ENCODE measurements at places on chromosomes 1 and 21.

GRCh38 chr1:114979278-114979891 is 50.2 kb upstream of the TSHB start:
- no peak for DNase-seq

DNA sequence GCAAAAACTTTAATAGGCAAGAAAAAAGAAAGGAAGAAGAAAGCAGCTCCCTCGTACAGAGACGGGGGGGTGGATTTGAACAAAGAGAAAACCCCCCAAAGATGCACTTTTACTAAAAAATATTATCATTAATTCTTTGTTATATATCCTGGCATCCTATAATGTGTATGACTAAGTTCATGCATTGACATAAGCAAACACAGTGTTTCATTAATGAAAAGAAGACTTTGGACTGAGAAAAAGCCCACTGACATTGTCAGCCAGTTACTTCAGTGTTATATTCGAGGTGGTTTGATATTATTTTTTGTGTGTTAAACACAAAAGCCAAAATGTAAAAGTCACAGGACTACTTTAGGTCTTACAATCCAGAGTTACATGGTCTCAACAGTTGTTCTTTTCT is 110.1 kb upstream of the DPYD start:
- no peak for DNase-seq

DNA sequence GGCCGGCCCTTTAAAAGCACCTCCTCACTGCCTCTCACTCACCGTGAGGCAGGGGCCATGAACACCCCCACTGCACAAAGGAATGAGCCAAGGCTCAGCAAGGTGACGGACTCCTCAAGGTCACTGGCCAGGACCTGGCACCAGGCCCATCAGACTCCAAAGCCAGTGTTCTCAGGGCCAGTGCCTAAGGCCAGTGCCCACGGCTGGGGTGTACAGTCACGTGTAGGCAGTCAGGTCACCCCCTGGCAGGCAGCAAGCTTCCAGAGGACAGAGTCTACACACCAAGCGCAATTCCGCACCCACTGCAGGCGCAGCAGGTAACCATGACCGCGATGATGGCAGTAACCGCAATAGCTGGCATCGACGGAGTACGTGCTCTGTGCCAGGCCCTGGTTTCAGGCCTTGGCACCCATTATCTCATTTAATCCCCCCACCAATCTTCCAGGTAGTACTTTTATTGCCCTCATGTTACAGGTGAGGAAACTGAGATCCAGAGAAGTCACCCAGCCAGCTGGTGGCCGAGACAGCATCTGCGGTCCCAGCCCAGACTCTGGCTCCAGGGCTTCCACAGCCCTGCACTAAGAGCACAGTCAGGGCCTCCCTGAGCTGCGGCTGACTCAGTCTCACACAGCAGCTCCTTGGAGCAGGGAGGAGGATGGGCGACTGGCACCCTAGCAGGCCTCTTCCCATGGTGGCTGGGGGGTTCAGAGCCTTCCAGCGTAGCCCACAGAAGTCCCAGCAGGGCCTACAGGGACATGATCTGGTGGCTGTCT is 27.0 kb downstream of the RAP1GAP start:
- no peak for DNase-seq

DNA sequence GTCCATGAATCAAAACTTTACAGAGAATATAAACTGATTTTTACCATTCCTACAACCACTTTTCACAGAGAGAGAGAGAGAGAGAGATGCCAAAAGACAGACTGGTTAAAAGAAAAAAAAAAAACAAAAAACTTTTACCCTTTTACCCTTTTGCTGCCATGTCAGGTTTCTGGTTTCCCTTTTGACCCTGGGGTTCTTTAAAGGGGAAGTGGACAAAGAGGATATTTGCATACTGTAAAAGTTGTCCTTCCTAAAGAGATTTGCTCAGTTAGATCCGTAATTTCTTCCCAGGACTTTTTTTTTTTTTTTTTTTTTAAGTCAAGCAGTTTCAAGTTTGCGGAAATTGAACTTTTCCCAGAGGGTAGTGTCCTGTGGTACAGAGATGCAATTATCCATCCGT is 287.8 kb upstream of the RGS18 start:
- DNase-seq, result no peak

GRCh38 chr1:6370006-6370405 is 23.6 kb downstream of the ACOT7 start:
- no peak for DNase-seq

- no peak for DNase-seq
Observed at GRCh38 chr1:187283984-187284383, 455.2 kb downstream of the PLA2G4A start.

All from esophagus squamous epithelium (tissue), 5 donors.